ENCODE measurements at places on chromosomes 4 and X. TPM values are rescaled to one million over a fixed set of nuclear protein-coding genes. Genes with fewer than 3 reads are reported as not detected.

DNA sequence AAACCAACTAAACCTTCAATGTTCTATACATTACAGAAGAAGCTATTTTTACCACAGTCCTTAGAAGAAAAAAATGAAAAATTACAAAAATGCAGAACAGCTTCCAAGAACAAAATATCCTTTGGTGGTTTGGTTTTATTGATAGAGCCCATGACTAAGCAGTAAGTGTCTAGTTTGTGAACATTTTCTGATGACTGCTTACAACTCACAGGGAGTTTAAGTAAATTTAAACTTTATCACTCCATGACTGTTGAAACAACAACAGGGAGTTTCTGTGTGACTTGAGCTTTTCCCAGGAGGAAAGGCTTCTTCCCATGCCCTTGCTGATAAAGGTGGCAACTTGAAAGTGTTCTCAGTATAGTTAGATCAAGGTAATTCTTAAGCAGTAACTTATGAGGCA is 2.9 kb downstream of the PF4 start:
- DNase-seq: no peak

- no peak for DNase-seq
Observed at GRCh38 chr4:67104145-67104544, 441.2 kb downstream of the CENPC start.

- DNase-seq: no peak
Observed at GRCh38 chr4:19575924-19576323, 675.8 kb upstream of the SLIT2 start.

- DNase-seq: no peak
Observed at GRCh38 chr4:106618956-106619355, 250.4 kb upstream of the GIMD1 start.

DNA sequence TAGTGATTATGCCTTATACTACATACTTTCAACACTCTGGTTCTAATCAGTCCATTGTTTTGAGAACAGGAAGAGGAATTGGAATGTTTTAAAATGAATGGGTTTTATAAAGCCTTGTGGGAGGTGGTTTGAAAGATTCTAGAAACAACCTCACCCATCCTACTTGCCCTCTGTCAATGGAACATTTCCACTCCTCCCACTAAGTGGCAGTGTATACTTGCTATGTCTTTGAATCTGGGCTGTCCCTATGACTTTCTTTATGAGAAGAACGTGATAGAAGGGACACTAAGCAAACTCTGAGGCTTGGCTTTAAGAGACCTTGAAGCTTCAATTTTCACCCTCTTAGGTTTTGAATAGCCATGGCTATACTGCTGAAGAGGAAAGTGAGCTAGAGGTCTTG is 611.2 kb downstream of the PPP4R3C start:
- no peak for DNase-seq

The KLF3 gene
- total RNA-seq: 69.0 TPM

DNA sequence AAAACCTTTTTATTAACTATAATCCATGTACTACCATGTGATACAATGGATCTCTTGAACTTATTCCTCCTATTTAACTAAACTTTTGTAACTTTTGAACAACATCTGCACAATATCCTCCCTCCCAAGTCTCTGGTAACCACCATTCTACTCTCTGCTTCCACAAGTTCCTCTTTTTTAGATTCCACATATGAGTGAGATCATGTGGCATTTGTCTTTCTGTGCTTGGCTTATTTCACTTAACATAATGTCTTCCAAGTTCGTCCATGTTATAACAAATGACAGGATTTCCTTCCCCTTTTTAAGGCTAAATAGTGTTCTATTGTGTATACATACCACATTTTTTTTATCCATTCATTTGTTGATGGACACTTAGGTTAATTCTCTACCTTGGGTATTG is 28.1 kb downstream of the DCAF8L1 start:
- DNase-seq: no peak

DNA sequence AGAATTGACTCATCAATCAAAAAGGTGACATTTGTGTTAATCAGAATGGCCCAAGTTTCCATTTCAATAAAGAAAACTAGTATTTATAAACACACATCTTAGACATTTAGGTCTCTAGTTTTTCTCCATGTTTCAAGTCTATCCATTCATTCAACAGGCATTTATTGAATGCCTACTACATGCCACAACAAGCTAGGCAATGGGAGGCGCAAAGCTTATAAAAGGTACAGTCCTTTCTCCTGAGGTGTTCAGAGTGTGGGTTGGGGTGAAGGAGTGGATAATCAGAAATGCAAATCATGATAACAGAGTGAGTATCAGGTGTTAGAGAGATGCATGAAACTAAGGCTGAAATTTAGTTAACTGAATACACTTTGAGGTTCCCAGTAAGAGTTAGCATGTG is 78.0 kb downstream of the HCCS start:
- DNase-seq: no peak

- peak; percentile 42 for DNase-seq
Observed at GRCh38 chr4:149999485-150000074, 78.7 kb upstream of the DCLK2 start.

The HTRA3 gene
- total RNA-seq: 22.8 TPM

DNA sequence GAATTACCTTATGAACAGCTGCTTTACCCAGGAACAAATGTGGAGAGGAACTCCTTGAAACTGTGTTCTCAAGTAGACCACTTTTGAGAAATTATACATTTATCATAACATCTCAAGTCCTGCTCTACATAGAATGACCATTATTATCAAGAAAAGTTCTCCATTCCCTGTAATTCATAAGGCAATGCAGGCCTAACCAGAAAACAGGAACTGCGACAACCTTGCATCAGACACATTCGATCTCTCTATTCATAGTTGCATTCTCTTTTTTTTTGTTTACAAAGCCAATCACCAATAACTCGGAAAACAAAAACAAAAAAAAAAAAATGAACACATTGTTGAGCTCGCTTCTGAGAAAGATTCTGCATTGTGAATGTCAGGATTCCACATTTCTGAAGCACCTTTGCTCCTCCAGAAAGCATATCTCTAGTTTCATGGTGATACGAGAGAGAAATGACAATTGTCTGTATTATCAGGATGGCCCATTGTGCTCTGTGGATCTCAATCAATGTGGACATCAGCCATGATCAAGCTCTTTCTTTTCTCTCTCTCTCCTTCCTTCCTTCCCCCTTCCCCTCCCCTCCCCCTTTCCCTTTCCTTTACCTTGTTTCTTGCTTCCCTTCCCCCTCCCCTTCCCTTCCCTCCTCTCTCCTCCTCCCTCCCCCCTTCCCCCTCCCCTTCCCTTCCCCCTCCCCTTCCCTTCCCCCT is 32.4 kb upstream of the CD99 start:
- DNase-seq: no peak

DNA sequence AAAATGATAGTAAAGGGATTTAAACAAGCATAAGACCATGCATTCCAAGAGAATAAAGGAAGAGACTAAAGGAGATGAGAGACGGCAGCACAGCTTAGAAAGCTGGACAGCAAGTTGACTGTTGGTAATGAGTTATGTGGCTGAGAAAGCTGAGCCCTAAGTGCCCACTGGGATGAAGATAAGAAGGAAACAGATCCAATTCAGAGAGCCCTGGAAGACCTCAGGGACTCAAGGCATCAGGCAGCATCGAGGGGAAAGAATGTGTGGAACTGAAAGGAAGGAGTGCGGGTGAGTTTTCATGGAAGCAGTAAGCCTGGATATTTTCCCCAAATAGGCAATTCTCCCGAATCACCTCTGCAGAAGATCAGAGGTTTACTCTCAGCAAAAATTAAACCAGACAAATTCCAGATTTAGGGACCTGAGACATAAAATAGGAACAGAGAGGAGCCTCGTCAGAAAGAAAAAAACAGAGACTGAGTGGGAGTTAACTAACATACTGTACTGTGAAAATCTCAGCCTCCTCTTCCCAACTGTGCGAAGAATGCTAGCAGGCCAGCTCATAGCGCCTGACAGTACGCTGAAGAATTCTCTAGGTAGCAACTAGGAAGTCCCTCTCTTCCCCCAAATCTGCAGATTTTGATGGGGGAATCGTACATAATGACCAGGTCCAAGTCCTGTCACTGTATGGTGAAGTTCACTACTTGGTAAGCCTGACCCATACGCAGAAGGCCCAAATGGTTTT is 187.7 kb upstream of the TAPT1 start:
- DNase-seq: no peak

DNA sequence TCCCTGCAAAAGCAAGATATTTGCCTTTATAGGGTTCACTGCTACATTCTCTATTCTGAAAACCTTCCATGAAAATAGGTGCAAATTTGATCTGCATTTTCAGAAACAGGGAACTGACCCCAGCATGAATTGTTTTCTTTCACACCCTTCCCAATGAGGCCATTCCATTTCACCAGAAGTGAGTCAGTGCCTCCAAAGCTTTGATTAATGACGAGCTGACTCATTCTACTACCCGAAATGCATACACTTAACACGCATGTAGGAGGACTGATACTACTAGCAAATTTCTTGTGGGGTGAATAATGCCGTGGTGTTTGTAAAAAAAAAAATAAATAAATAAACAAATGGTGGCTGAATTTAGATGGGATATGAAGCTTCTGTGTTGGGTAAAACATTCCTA is 146.9 kb upstream of the FGF13 start:
- DNase-seq: no peak

DNA sequence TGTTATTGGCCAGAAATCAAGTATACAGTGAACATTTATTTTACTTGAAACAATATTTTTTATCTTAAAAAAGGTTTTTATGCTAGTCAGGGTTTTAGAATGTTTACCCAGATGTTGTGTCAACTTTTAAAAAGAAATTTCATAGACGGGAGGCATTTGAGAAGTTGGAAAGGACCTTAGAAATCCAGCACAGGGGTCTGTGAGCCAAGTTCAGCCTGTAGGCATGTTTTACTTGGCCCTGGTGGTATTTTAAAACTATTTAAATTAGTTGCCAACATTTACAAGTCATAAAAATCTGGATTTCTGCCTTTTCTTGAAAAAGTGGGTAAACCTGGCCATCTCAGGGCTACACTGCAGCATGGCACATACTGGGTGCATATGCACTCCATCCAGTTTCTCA is 25.5 kb upstream of the FHL1 start:
- DNase-seq: no peak

DNA sequence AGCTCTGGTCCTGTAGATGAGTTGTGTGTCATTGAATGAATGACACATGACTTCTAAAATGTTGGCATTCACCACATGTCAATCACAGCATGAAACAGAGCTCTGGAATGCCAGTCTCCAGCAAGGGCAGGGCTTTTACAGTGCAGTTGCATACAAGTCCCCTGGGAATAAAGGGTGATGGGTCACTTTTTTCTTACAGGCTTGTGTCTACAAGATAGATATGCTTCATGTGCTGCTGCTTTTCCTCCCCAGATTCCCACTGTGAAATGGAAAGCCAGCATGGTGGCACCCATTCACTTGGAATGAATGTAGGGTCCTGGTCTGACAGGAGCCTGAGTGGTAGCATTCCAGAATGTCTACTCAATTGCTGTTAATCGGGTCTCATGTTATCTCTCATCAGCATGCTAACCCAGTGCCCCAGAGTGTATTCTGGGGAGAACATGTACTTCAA is 159.1 kb upstream of the KIT start:
- no peak for DNase-seq

GRCh38 chrX:152028579-152028978 is 54.1 kb upstream of the GABRE start:
- no peak for DNase-seq

GRCh38 chrX:83501003-83501402 is 7.1 kb upstream of the POU3F4 start:
- DNase-seq: no peak

DNA sequence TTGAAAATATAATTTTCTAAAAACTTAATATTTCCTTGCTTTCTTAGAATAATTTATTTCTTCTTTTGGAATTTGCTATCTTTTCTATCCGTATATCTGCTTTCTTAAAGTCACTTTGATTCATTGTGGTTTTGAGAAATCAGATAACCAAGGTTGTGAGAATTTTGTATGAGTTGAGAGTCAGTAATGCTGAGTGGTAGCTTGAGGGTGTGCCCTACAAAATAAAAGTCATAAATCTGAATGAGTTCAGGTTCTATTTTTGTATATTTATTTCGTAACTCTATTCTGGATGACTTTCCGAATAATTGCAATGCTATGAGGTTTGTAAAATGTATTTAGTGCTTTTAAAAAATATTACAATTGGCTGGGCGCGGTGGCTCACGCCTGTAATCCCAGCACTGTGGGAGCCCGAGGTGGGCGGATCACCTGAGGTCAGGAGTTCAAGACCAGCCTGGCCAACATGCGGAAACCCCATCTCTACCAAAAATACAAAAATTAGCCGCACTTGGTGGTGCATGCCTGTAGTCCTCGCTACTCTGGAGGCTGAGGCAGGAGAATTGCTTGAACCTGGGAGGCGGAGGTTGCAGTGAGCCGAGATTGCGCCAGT is 8.9 kb downstream of the COPS4 start:
- peak; percentile 56 for DNase-seq

DNA sequence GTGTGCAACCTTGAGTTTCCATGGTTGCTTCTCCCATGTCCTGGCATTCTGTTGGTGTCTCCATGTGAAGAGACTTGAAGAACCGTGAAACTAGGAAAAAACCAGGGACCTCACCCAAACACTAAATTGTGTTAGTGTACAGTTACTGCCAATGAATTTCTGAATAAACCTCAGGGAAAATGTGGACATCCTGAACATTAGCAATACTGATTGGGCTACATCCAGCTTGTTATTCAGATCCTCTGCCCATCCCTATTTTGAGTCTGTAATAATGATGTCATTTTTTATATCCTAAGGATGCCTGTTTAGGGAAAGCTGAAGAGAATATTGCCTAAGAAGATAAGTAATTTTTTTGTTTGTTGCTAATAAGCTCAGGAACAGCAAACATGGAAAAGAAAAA is 262.7 kb downstream of the TMA16 start:
- DNase-seq: no peak

DNA sequence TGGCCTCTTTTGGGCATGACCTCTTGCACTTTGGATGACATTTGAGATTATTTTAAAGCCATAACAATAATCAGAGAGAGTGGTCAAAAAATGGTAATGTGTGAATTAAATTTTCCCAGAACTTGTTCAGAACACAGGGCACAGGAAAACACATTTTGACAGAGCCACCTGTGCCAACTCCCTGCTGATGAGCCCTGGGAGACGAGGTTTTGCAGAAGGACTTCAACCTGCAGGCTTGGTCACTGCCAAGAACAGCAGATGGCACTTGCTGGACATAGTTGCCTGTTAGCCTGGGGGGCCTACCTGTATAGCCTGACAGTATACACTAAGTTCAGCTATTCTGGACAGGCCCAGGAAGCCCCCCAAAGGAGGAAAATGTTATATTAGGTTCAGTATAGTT is 277.8 kb upstream of the EMCN start:
- DNase-seq: no peak

The NUP62CL gene
- total RNA-seq: 4.4 TPM

DNA sequence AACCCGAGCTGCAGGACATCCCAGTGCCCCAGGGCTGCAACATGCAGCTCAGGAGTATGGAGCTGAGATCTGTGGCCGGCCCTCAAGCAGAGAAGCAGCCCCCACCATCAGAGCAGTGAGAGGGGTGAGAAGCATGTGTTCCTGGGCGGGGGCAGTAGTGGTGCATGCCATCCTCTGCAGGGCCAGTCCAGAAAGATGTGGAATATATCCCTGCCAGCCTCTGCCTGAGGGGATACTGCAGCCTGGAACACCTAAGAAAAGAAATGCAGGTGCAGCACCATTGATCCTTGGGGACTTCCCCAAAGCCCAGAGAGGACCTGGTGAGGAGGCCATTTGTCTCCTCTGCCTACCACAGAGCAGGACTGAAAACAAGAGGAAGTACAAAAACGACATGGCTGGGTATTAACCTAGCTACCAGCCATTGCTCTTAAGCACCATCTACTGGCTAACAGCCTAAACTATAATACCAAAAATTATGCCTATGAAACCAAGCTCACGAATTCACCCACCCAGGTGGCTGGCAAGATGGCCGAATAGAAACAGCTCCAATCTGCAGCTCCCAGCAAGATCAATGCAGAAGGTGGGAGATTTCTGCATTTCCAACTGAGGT is 158.8 kb downstream of the ADGRA3 start:
- no peak for DNase-seq

The SORBS2 gene
- 35.2 TPM for total RNA-seq

The C1QTNF7 gene
- total RNA-seq: 31.5 TPM
